NCI-H69 (cell line): ENCODE measurements at places on chromosomes 2 and 18.

- DNase-seq = no peak
Observed at GRCh38 chr2:239252801-239253200, 148.0 kb downstream of the HDAC4 start.

- no peak for DNase-seq
Observed at GRCh38 chr2:78408795-78409118, 616.7 kb upstream of the REG3G start.

GRCh38 chr2:75174981-75175380 lies 24.3 kb downstream of the TACR1 start:
- DNase-seq = no peak

DNA sequence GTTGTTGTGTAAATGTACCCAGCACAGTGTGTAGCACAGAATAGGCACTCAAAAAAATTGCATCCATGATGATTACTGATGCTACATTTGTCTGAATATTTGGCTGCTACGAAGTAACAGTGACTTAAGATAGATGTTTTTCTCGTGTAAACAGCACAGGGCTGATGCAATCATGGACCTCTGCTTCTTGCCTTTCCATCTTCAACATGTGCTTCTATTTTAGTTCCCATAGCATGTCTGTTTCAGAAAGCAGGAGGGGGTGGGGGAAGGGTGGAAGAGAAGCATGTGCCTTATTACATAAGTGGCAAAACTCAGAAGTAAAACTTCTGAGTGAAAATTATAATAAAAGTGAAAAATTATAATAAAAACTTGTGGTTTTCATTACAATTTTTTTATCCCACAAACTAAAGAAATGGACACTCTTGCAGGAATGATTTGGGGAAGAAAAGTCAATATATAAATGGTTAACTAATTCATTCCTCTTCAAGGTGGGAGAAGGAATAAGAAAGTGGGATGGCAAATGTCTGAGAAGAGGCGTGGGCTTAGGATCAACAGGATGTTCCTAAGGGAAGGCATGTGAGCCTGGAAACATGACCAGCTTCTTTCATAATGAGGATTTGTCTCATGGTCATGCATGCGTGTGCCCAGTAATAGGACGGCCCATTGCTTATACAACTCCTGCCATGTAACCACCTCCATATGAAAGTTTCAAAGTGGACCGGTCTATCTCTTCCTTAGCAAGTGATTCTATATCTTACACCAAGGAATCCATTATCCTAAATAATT lies 27.2 kb downstream of the CCBE1 start:
- no peak for DNase-seq

DNA sequence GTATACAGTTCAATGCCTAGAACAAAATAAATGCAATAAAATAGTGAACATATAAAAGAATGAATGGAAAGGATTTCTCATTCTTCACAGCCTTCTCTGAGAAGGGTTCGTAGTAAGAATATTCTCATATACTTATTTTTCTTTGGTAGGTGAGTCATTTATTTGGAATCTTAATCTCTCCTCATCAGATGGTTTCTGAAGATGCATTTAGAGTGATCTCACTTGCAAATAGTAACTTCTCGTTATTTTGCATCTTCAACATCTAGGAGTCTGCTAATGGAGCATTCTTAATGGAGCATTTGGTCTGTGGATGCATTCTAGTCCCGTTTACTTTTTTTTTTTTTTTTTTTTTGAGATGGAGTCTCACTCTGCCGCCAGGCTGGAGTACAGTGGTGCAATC lies 3.9 kb downstream of the UBXN4 start:
- no peak for DNase-seq
